ENCODE measurements at places on chromosomes 2 and 18.
A peak's percentile ranks its signal among the peaks of the same experiment; 100 is the strongest.

DNA sequence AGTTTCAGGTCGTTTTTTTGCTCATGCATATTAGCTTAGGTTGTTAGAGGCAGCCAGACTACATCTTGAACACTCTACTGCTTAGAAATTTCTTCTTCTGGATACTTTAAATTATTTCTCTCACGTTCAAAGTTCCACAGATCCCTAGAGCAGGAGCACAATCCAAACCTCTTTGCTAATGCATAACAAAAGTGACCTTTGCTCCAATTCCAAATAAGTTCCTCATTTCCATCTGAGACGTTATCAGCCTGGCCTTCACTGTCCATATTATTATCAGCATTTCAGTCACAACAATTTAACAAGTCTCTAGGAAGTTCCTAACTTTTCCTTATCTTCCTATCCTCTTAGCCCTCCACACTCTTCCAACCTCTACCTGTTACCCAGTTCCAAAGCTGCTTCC lies 50.4 kb upstream of the ERMN start:
- no peak for DNase-seq

- peak; percentile 62 for DNase-seq
Measured at GRCh38 chr2:48356701-48357325, 173.1 kb upstream of the STON1 start.

DNA sequence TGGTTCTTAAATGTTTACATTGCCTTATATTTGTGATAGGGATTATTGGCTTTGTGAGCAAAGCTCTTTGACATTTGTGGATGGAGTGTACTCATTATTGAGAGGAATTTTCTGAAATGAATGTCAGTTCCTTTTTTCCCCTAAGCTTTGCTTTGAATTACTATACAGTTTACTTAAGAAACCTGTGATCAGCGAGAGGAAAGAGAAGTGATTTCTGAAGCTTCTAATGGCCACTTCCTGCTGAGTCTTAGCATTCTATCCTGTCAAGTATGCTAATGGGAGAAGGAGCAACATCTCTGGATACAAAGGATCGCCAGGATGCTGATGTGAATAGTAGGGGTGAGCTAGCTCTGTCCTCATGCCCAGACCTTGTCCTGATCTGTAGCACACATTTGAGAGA lies 47.8 kb upstream of the MGAT5 start:
- DNase-seq = no peak

GRCh38 chr2:23497063-23497462 lies 112.1 kb downstream of the KLHL29 start:
- DNase-seq = peak; percentile 75

DNA sequence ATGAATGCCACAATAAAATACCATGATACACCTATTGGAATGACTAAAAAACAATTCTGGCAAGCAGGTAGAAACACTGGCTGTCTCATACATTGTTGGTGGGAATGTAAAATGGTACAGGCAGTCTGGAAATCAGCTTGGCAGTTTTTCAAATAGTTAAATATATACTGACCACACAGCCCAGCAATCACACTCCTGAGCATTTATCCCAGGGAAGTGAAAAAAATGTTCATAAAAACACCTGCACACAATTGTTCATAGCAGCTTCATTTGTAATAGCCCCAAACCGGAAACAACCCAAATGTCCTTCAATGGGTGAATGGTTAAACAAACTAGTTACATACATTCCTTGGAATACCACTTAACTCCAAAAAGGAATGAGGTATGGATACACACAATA lies 137.2 kb downstream of the TFCP2L1 start:
- no peak for DNase-seq

DNA sequence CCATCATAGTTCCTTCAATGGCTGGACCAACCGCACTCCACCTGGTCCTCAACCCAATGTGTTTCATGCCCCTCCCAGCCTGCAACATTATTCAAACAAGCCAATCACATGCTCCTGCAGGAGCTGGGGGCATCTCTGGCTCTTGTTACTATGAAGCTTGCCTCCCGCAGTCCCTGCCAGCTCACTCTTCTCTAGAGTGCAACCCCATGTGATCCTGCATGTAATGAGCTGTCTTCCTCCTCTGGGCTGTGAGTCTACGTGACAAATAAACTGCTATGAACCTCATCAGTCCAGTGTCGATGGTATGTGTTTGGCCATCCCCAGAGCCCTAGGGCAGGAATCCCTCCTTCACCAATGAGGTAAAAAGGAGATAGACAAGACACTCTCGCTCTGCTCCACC lies 15.8 kb upstream of the BOD1L2 start:
- no peak for DNase-seq

DNA sequence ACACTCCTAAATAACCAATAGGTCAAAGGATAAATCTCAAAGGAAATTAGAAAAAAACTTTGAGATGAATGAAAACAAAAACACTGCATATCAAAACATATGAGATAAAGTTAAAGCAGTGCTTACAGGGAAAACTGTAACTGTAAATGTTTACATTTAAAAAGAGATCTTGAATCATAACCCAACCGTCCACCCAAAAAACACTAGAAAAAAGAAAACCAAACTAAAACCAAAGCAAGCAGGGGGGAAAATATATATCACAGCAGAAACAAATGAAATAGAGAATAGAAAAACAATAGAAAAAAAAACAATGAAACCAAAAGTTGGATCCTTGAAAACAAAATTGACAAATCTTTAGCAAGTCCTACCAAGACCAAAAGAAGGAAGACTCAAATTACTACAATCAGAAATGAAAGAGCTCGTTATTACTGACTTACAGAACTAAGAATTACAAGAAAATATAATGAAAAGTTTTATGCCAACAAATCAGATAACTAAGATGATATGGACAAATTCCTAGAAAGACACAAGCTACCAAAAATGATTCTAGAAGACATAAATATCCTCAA lies 65.6 kb downstream of the TLK1 start:
- no peak for DNase-seq

DNA sequence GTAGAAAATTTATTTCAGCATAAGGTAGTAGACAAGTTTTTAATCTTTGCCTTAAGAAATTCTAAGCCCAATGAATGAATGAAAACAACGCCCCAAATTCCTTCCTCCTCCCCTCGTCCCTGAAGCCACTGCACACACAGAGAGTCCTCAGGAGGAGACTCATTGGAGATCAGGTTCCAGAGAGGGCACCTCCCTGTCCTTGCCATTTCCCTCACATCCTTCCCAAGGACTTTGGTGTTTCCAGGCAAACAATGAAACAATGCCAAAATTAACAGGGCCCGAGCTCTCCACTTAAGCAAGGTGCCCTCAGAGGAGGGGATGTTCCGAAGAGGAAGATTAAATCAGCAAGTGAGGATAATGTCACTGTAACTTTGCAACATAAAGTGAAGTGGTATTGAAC lies 240.7 kb downstream of the DCDC2C start:
- no peak for DNase-seq

GRCh38 chr2:62014102-62014501 lies 108.6 kb downstream of the COMMD1 start:
- no peak for DNase-seq

DNA sequence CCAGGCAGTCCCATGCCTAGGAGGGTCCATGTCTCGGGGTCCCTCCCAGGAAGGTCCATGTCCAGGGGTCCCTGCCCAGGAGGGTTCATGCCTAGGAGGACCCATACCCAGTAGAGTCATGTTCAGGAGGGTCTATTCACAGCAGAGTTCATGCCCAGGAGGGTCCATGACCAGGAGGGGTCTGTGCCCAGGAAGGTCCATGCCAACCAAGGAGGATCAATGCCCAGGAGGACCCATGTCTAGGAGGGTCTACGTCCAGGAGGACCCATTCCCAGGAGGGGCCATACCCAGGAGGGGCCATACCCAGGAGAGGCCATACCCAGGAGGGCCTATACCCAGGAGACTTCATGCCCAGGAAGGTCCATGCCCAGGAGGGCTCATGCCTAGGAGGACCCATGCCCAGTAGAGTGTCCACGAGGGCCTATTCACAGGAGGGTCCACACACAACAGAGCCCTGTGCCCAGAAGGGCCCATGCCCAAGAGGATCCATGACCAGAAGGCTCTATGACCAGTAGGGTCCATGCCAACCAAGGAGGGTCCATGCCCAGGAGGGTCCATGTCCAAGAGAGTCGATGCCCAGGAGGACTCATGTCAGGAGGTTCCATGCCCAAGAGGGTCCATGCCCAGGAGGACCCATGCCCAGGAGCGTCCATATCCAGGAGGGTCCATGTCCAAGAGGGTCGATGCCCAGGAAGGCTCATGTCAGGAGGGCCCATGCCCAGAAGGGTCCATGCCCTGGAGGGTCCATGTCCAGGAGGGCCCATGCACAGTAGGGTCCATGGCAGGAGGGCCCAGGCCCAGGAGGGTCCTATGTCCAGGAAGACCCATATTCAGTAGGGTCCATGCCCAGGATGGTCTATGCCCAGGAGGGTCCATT lies 10.1 kb downstream of the GPR35 start:
- DNase-seq = no peak

GRCh38 chr2:120809609-120810440 lies 74.2 kb downstream of the GLI2 start:
- peak; percentile 15 for DNase-seq

DNA sequence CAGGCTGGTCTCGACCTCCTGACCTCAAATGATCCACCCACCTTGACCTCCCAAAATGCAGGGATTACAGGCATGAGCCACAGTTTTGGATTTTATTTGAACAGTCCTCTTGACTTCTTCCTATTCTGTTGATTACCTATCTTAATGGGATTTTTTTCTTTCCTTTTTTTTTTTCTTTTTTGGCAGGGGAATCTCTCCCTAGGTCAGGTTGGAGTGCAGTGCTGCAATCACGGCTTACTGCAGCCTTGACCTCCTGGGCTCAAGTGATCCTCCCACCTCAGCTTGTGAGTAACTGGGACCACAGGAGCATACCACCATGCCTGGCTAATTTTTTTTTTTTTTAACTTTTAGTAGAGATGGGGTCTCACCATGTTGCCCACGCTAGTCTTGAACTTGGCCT lies 2.8 kb downstream of the MTHFD2 start:
- DNase-seq = no peak

DNA sequence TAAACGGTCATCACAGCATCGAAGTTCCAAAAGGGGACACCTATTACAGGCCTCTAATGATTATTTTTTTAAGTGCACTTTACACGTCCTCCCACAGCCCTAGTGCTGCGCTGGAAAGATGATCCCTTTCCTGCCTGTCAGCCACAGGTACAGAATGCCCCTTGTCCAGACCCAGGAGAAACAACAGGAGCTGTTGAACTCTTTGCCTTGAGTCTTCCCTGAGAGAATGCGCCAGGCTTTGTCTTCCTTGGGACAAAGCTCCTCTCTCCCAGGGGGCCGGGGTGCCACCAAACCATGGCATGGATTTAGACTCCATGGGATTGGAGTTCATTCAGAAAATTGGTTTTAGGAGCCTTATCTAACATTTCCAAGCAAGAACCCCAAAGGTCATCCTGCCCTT lies 319.0 kb upstream of the SOX11 start:
- no peak for DNase-seq

GRCh38 chr2:30252723-30253701 lies 21.7 kb downstream of the LBH start:
- no peak for DNase-seq

GRCh38 chr2:179951680-179952079 lies 55.4 kb downstream of the CWC22 start:
- no peak for DNase-seq

GRCh38 chr18:68520406-68521075 lies 194.4 kb downstream of the TMX3 start:
- no peak for DNase-seq

- DNase-seq = no peak
Measured at GRCh38 chr18:25067275-25068025, 284.5 kb downstream of the ZNF521 start.

DNA sequence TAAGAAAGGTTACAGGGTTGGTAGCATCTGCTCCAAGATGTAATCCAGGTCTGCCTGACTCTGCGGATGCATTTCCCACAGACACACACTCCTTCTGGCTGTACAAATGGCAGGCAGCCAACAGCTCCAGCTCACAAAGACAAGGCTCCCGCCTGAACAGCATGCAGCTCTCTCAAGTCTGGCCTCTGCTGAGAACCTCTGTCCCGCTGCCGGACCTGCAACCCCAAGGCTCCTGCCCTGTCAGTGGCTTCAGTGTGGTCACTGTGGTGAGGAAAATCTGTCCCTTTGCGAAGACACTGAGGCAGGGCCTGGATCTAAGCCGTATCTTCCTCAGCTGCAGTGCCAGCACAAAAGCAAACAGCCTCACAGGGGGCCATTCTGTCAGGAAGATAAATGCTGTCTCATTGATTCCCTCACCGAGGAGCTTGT lies 469.3 kb upstream of the MEX3C start:
- DNase-seq = no peak

DNA sequence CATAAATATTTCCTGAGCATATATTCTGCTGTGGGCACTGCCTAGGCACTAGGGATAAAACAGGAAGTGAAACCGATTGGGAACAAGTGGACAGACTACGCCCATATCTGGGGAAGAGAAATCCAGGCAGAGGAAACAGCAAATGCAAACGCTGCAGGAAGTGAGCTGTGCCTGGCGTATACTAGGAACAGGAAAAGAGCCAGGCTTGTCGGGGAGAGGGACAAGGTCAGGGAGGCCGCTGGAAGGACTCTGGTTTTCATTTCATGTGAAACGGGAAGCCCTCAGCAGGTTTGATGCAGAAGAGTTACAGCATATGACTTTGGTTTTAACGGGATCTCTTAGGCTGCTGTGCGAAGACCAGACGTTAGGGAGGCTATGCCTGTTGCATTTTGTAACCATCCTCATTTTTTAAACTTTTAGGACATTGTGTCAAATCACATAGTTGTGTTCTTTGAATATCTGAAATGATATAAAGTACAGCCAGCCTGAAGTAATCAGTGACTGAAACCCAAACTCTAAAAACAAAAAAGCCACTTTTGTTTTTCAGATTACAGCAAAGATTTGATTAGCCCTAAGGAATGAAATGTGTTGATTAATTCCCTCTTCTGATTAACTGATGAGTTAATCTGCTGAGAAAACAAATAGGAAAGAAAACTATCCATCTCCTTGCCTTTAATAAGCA lies 110.2 kb upstream of the PIEZO2 start:
- no peak for DNase-seq

DNA sequence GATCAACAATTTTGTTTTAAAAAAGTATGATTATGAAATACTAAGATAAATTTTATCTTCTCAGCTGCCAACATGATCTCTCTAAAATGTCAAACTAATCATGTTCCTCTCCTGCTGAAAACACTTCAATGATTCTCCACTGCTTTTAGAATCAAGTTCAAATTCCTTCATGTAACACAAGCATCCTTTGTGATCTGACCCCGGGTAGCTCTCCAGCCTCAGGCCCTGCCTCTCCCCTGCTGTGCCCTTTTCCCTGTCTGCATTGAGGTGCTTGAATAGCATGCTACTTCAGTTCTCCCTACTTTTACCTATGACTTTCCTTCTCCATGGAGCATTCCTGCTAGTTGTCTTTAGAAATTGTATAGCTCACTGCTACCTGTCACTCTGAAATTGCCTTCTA lies 274.8 kb downstream of the PDE11A start:
- DNase-seq = no peak

GRCh38 chr18:12747530-12748315 lies 44.9 kb downstream of the PSMG2 start:
- DNase-seq = no peak
